ENCODE measurements at places on chromosomes 12 and 14.

- peak; percentile 76 for DNase-seq
These were observed 91.1 kb upstream of the BCL11B start for GRCh38 chr14:99363051-99363450.

DNA sequence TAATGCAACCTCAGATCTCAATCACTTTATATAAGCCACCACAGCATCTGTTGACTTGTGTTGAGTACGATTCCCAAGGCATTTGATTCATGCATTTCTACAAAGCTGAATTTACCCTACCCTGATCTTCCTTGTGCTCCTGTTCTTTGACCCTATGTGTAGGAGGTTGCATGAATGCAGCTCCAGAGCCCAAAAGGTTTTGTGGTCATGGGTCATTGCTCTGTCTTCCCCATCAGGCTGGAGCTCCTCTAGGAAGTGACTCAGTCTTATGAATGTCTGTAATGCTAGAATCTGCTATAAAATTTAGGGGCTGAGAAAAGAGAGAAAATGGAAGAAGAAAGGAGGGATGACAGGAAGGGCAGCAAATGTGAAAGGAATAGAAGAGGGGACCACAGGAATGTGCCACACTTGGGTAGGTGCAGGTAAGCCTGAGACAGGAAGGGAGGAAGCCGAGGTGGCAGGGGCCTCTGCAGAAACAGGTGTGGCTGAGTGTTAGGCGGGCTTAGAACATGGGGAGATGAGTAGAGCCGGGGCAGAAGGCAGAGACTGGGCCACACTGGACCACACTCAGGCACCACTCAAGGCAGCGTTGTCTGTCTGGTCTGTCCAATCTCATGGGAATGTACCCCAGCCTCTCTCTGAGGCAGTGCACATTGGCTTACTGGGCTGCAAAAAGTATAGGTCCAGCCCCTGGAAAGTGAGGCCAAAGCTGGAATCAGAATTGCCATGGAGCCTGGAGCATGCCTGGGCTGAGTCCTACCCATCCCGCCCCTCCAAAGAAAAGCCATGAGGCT lies 334.1 kb downstream of the BCL11B start:
- peak; percentile 36 for DNase-seq

DNA sequence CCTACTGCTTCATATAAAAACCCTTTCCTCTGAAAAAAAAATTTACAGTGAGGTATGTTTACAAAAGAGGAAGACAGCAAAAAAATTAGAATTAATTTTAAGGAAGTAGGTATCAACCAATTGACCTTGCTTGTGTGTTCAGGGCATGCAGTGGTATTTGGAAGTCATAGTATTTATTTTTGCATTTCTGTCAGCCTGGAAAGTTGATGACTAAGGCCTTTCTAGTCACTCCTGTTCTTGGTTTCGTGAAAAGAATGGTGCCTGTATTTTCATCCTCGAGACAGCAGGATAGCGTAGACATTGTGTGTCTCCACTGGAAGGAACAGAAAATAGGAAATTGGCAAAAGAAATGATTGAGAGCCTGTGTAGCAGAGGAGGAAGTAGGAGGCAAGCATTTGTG lies 24.5 kb downstream of the SLC16A7 start:
- DNase-seq: no peak

DNA sequence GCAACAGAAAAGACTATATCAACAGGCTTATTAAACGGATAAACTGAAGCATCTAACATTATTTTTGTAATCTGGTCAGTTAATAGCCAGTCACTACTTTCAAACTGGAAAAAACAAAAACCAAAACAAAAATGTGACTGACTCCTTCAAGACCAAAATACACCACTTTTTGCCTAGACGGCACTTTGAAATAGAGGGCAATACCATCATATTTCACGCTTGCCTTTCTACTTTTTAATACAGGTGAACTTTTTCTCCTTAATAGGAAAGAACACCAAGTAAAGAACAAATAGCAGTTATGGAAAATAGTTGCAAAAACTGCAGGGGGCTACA lies 550 bp upstream of the NUP107 start:
- DNase-seq: peak; percentile 3

GRCh38 chr12:27966870-27967269 lies 5.7 kb downstream of the PTHLH start:
- DNase-seq: peak; percentile 99

DNA sequence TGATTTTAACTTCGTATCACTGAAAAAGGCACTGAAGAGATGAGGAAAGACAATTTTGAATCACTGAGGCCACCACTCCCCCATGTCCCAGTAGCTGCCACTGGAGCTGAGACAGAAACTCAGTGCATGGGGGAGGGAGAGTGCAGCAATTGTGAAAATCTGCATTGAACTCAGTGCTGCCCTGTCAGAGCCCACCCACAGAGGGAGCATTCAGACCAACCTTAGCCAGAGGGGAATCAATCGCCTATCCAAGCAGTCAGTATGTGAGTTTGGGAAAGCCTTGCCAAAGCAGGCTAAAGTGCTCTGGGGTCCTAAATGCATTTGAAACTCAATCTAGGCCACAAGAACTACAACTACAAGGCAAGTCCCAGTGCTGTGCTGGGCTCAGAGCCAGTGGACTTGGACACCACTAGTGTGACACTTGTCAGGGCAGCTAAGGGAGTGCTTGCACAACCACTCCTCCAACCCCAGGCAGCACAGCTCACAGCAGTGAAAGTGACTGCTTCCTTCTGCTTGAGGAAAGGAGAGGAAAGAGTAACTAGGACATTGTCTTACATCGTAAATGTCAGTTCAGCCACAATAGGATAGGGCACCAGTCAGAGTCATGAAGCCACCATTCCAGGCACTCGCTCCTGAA lies 13.3 kb downstream of the RNASE3 start:
- no peak for DNase-seq

DNA sequence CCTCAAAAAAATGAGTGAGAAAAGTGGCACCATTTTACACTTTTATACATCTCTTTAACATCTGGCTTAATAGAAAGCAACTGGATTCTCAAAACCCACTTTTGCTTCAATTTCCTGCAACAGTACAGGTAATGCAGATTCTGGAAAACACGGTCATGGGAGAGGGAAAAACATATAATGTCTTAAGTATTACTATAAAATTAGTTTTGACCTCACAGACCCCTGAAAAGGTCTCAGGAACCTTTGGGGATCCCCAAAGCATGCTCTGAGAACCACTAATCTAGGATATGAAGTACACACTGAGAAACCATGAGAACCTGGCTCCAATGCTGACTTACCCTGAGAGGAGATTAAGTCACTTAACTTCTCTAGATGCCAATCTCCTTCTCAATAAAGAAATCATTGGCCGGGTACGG lies 64.7 kb downstream of the PPP2R5E start:
- DNase-seq: no peak

DNA sequence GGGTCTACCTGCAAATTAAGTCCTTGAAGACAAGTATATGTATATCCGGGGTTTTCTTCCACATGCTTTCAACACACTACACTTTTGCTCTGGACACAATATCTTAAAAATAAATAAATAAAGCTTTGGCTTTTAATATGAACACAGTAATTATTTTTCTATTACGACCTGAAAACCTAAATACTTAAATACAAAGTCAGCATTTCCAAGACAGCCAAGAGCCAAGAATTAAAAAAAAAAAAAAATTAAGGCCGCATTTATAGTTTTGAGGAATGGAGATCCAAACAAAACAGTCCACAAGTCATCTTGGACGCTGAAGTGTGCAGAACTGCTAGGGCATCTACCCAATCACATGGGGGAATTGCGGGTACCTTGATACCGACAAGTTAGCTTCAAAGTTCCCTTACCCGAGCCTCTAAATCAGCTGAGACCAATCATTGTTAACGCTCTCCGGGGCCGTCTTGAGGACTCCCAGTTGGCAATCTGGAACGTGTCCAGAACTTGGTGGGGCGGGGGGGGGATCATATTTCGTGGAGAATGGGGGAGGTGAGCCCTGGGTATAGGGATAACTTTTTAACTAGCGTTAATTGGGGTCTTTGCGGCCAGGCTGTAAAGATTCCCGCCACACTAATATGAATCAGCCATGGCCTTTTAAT lies 731 bp upstream of the PCNX4 start:
- peak; percentile 49 for DNase-seq

GRCh38 chr12:8958066-8958465 lies 8.6 kb upstream of the M6PR start:
- DNase-seq: no peak

DNA sequence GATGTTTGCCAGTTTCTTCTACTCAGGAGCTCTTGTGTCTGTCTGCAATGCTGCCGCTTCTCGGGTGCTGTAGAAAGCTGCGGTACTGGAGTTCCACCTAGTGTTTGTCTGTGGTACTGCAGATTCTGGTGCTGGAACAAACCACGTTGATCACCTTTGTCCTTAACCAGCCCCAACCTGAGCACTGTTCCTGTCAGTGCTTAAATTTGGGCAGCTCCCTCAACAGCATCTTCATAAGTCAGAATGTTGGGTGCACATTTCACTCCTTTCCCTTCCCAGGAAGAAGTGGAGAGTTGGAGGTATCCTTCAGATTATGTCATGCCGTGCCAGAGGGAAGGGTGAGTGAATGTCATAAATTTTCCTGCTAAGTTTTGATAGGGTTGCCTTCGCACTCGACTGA lies 48.7 kb upstream of the LALBA start:
- DNase-seq: peak; percentile 73

- DNase-seq: peak; percentile 5
These were observed 784.1 kb upstream of the TBX3 start for GRCh38 chr12:115468087-115468510.

DNA sequence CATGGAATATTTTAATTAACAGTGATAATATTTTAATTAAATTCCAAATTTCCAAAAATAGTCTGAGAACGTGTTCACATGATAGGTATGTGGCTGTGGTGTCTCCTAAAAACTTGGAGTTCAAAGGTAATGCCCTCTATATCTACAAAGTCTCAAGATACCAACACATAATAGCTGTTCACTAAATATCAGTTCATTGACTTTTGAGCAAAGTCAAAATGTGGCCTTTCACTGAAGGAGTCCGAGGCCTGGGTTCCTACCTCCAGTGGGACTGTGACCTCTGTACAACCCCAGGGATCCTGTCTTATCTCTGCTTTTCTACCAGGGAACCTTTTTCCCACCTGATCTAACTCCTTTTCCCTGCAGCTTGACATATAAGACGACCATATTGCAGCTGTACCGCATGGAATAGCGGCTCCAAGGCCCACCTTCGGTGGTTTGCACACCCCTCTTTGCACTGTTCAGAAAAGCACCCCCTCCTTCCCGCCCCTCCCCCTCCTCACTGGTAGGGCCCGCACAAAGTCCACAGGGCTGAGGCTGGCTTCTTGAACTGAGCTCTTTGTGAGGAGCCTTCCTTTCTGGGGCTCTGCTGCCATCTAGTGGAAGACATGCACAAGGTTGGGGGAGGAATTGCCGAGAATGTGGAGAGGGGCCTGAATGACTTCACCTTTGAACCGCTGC lies 3.1 kb downstream of the CCND2 start:
- DNase-seq: peak; percentile 86

- DNase-seq: no peak
These were observed 34.2 kb downstream of the NCKAP5L start for GRCh38 chr12:49794021-49794420.

GRCh38 chr14:69317102-69317755 lies 57.3 kb downstream of the GALNT16 start:
- peak; percentile 23 for DNase-seq

- no peak for DNase-seq
These were observed 163.9 kb downstream of the MED13L start for GRCh38 chr12:116113398-116114130.

DNA sequence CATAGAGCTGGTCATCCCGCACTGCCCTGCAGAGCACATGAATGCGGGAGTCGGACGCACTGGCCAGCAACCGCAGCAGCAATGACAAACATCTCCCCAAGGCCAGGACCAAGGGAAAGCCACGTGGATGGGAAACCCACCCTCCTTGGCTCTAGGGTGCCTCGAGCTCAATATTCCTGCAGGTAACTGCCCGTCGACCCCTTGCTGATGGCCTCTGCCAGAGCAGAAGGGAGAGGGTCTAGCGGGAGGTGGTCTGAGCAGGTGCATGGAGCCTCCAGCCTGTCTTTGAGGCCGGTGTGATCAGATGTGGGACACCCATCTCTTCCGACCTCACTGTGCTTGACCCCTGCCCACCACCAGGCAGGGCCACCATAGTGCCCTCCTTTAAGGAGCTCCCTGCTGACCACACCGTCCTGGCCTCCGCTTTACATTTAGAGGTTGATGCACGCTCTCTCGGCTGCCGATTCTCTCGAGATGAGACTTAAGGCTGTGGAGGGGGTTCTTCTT lies 89.7 kb downstream of the PIWIL1 start:
- no peak for DNase-seq

DNA sequence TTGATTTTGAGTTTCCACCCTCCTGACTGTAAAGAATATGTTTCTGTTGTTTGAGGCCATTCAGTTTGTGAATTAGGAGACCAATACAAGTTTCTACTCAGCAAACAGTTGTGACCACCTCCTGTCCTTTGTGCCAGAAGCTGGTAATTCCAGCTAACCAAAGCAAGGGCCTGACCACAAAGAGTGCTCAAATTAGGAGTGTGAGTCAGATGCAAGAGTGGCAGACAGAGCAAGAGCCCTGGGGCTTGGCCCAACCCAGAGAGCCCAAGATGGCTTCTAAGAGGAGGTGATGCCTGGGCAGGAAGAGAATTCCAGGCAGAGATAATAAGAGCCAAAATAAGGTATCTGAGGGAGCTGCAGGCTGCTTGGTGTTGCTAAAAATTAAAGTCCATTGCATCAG lies 77.7 kb upstream of the C14orf132 start:
- peak; percentile 13 for DNase-seq

DNA sequence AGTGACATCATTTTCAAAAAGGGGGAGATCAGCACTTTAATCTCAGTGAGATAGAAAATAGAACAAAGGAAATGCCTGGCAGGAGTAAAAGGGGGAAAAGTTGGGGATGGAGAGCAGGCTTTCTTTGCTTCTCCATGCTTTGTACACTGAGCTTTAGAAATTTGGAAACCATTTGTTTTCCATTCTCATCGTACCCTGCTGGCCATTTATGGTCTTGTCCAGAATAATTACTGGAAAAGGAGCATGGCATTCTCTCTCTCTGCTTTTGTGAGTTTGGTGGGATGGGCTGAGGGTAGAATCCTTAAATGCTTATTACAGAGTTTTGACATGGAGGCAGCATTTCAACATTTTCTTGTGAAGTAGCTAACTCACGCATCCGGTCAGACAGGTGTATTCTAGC lies 104.4 kb upstream of the FLRT2 start:
- no peak for DNase-seq

DNA sequence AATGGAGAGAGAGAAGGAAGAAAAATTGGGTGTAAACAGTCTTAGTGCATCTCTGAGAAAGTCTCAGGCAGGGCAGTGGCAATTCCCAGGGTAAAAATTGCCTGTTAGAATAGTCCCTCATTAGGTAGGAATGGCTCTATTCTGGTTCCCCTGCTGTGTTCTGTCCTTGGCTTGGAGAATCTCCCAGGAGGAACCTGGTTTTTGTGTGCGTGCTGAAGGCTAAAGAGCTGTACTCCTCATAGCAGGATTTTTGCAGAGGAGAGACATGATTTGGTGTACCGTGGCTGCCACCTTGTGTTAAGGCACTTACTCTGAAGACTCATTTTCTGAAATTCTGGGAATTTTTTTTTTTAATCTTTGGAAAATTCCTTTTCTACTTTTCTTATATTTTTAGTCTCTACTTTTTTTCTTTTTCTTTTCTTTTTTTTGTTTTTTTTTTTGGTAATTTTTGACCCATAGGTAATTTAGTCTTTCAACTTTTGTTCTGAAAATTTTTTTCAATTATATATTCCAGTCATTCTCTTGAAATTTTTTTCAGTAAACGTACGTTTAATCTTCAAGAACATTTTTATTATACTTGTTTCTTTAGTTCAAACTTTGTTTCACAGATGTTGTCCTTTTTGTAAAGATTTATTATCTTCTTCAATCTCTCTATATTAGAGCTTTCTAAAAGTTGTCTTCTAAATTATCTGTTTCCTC lies 63.8 kb downstream of the FBXO33 start:
- peak; percentile 48 for DNase-seq

- DNase-seq: no peak
These were observed 92.3 kb upstream of the BTG1 start for GRCh38 chr12:92237762-92238523.
